BJ (cell line): ENCODE measurements at places on chromosomes 2 and 18.
A peak's percentile ranks its signal among the peaks of the same experiment; 100 is the strongest.

- peak; percentile 80 for DNase-seq
Observed at GRCh38 chr2:71882949-71883472, 264.7 kb downstream of the CYP26B1 start.

GRCh38 chr2:120247851-120248250, 4.8 kb upstream of the RALB start:
- no peak for DNase-seq

DNA sequence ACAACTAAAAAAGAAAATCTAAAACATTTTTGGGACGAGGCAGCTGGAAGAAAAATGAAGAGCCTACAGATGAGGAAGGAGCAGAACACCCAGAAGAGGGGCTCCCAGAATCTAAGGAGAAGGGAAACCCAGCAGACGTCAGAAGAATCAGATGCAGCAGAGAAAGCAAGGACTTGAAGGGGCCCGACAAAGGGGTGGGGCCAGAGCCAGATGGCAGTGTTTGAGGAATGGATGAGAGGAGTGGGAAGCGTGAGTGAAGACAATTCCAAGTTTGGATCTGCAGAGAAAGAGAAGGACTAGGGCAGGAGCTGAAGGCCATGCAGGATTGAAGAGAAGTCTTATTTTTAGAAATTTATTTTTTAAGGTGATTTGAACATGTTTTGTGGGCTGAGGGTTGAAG, 19.3 kb downstream of the PTMA start:
- no peak for DNase-seq

DNA sequence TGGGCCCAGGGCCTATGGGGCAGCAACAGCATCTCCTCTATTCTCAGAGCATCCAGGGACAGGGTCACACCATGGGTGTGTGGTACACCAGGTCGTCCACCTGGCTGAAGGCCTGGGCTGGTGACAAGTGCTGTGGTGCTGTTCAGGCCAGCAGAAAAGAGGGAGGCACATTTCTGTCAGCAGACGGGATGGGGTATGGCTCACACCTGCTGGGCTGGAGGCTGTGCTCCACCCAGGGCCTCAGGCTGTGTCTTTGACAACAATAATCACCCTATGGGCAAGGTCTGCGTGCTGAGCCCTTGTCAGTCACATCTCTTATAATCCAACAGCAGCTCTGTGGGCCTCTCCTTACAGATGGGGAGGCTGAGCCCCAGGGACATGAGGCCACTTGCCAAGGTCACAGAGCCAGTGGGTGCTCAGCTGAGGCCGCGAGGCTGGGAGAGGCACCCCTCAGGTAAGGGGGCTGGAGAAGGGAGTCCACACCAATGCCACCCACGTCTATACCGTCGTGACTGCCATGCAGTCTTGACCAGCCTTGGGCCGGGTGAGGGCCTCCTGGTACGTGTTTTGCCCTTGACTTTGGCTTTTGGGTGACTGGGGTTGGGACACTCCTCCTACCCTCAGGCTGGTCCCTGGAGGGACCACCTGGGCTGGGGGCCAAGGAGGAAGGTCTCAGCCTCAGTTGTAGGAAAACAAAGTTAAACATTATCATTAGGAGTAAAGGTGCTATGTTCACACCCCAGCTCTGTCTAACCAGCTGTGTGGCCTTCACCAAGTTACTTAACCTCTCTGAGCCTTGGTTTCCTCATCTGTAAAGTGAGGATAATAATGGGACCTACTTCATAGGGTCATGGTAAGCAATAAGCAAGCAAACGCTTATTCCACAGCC, 5.6 kb upstream of the HS6ST1 start:
- DNase-seq: no peak

DNA sequence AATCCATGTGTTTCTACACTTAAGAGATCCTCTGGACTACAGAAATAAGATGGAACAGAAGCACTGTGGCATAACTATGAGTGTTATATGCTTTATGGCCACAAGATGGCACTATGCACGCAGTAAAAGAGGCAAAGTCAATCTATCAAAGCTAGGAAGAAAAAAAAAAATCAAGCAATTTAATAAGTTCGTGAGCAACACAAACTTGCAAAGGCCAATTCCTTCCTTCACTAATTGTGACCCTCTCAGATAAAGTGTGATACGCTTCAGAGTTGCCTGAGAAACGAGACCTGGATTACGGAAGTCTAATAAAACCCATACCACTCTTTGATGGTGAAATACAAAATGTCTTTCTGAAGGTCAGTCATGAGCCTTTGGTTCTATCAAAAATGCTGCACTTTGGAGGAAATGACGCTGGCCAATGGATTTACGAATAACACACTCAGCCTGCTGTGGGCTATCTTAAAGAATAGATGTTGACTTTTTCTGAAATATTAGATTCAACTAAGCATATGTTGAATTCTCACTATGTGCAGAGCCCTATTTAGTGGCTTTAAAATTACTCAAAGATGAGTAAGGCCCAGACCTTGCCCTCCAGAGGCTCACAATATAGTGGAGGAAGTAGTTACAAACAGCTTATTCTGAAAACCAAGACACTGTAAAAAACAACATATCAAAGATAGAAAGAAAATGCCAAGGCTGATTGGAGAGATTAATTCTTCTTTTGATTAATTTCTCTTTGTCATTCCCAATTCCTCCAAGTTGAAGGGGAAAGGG, 35.5 kb upstream of the TTR start:
- peak; percentile 26 for DNase-seq

DNA sequence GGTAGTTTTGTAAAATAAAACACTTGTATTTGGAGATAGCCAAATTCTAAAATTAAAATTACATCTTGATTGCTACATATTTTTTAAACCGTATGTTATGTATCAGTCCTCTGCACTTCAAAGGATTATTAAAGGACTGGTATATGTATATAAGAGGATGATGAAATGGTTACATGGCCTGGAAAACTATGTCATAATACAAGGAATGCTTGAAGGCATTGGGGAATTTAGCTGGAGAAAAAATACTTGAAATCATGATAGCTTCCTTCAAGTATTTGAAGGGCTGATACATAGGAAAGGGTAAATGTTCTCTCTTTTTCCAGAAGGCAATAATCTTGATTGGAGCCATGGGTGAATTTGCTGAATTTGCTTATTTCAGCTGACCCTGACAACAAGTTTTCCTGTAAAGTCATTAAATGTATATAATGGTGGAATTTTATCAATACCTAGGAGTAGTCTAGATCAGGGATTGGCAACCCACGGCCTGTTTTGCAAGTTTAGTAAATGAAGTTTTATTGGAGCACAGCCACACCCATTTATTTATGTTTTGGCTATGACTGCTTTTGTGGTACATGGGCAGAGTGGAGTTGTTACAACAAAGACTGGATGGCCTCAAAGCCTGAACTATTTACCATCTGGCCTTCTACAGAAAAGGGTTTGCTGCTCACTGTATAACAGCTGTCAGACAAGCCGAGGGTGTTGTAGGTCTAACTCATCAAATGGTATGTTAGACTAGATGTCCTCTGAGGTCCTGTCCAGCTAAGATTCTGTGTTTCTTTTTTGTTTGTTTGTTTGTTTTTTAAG, 34.4 kb downstream of the ACYP2 start:
- DNase-seq: no peak

DNA sequence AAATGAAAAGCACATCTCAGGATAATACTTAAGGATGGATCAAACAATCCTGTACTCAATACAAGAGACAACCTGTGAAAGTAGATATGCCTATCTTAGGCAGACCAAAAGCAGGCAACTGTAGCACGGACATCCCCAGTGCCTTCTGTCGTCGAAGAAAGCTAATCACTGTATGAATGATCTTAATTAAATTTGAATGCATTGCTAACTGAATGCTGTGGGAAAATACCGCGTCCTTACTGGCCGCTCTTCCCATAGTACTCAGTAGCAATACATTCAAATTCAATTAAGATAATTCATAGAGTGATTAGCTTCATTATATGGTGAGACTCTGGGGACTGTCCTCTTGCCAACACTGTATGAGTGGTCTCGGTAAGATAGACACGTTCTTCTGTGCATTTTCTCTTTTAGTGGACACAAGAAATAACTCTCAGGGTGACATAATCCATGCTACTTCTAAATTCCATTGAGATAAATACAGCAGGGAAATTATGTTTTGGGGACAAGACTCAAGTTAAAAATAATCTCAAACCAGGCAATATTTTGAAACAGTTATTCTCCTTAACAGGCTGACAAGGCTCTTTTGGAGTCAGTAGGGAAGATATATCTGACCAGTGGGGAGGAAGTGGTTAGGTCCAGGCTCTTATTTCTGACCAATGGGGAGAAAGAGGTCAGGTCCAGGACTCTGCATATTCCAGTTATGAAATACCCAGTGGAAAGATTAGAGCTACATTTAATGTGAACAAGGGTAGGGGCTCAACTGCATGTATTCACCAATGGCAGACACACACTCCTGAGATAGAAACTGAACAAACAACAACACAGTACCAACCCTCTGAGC, 97.3 kb downstream of the DOCK10 start:
- DNase-seq: no peak

- DNase-seq: no peak
Observed at GRCh38 chr2:177147834-177148445, 64.7 kb upstream of the HNRNPA3 start.

- DNase-seq: no peak
Observed at GRCh38 chr2:133523406-133523805, 44.9 kb downstream of the NCKAP5 start.

- DNase-seq: no peak
Observed at GRCh38 chr2:68272246-68272994, 20.1 kb upstream of the PPP3R1 start.

DNA sequence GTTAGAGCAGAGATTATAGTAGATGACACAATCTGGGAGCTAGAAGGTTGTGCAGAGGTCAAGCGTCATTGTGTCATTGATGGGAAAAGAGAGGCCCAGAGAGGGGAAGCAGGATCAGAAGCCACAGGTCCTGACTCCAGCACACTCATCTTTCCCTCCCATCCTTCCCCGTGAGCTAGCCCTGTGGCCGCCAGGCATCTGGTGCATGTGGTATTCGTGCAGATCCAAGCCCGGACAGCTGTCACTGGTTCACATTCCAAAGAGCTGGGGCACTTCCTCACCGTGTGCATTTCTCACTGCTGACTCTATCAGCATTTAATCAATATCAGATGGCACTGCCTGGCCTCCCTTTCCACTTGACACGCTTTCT, 94.1 kb upstream of the THOC1 start:
- peak; percentile 97 for DNase-seq

DNA sequence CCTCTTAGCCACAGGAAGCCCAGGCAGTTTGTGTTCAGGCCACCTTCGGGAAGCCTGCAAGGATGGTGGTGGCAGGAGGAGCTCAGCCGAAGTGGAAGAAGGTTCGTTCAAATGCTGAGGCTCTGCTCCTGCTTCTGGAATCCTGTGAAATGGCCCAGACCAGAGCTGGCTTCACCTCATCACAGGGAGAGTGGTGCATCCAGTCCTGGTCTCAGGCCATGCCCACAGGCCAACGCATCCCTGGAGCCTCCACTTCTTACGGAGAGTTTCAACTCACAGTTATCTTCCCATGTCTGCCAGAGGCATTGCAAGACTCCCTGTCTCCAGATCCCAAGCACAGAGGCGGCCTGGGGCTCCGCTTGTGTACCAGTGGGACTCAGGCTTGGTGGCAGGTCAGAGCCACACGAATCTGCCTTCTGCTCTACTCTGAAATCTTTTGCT, 82.3 kb downstream of the NDUFA10 start:
- DNase-seq: no peak

DNA sequence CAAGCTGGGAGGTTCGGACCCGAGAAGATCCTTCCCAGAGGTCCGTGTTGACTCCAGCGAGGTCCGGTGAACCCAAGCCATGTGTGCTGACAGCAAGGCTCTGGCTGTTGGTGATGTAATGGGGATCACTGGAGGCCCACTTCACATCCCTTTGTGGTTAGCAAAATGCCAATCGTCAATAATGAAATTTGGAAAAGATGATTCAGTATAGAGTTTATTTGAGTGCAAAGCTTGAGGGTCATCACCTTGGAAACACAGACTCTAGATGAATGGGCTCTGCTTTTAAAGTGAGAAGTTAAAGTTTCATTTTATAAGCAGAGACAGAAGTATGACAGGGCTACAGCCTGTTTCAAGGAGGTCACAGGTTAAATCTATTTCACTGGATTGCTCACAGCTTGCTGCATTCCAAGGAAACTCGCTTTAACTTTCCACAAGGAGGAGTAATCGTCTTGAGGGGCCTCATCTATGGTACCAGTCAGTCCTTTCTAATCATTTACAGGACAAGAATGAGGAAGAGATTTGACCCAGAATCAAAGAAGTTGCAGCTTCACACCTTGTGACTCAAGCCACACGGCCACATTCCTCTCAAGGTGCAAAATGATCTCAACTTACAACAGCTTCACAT, 140.5 kb downstream of the TPO start:
- DNase-seq: peak; percentile 64

DNA sequence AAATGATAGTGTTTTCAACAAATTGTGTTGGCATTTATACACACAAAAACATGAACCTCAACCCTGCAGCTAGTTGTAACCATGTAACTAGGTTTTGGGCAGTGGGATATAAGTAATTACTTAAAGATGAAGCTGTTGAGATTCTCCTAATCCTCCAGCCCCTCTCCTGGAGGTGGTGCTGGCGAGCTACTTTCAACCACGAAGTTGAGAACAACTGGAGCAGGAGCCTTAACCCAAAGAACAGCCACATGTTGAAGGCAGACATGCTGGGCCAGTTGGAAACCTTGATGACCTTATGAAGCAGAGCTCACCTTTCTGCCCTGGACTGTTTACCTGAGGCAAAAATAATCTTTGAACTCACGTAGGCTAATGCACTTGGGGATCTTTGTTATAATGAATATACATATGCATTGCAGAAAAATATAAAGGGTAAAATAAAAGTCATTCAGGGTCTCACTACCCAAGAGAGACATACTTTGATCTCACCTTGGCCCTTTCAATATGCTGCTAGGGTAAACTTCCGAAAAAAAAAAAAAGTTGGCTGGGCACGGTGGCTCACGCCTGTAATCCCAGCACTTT, 89.6 kb upstream of the NPAS2 start:
- no peak for DNase-seq

GRCh38 chr2:140247451-140248195, 1467.4 kb upstream of the NXPH2 start:
- peak; percentile 17 for DNase-seq

GRCh38 chr2:197356136-197356535, 45.6 kb upstream of the ANKRD44 start:
- no peak for DNase-seq

GRCh38 chr2:42848265-42848664, 55.9 kb upstream of the HAAO start:
- DNase-seq: no peak

GRCh38 chr2:98623657-98624056, 15.3 kb downstream of the UNC50 start:
- no peak for DNase-seq

DNA sequence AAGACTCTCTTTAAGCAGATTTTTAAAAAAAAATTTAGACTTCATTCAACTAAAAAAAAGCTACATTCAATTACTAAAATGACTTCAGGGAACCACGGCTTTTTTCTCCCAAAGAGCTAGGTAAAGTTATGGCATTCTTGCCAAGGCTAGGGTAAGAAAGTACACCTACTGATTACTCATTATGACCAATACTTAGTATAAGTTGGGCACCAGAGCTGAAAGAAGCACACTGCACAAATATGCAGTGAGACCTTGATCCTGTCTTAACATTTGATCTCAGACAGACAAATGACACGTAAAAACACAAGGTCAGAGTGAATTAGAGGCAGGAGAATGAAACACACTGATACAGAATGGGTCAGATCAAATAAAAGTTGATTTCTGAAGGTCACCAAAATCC, 88.7 kb downstream of the THADA start:
- no peak for DNase-seq

GRCh38 chr2:62197011-62197924, 1.4 kb downstream of the B3GNT2 start:
- no peak for DNase-seq
